ENCODE measurements at places on chromosomes 3 and 15. TPM values are rescaled to one million over a fixed set of nuclear protein-coding genes. Genes with fewer than 3 reads are reported as not detected.

SERPINI2 gene
- total RNA-seq, result not detected

FRMD5 gene
- total RNA-seq, result 0.24 TPM

ITGB5 gene
- total RNA-seq, result 137 TPM

LRTM1 gene
- not detected for total RNA-seq

ZNF774 gene
- total RNA-seq, result 0.91 TPM

HTR3C gene
- total RNA-seq, result not detected

Measured in epithelial cell of alveolus of lung (primary cell).